NCI-H2171 treated with DMSO at 0.1 percent for 48 hours (cell line): ENCODE measurements at places on chromosomes 2 and 18.

DNA sequence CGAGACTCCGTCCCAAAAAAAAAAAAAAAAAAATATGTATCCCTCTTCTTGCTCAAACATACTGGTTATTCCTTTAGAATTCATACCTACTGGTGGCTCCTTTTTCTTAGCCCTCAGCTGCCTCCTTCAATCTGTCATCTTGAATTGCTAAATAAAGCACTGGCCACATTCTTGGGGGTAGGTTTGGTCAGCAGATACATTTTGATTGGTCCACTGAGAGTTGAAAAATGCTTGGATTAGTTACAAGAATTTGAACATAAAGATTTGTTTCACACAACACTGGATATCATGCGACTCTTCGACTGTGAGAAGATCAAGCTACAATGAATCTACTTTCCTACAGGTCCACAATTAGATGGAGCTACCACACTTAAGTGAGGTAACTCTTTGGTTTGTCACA, 906.1 kb upstream of the SLC39A10 start:
- no peak for DNase-seq

DNA sequence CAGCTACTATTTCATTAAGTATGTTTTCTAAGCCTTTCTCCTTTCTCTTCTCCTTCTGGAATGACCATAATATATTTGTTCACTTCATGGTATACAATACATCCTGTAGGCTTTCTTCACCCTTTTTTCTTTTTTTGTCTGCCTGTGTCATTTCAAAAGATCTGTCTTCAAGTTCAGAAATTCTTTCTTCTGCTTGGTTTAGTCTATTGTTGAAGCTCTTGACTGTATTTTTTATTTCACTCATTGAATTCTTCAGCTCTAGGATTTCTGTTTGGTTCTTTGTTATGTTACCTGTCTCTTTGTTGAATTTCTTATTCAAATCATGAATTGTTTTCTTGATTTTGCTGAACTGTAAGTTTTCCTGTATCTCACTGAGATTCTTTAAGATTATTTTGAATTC, 109.9 kb downstream of the TMEM131 start:
- no peak for DNase-seq

DNA sequence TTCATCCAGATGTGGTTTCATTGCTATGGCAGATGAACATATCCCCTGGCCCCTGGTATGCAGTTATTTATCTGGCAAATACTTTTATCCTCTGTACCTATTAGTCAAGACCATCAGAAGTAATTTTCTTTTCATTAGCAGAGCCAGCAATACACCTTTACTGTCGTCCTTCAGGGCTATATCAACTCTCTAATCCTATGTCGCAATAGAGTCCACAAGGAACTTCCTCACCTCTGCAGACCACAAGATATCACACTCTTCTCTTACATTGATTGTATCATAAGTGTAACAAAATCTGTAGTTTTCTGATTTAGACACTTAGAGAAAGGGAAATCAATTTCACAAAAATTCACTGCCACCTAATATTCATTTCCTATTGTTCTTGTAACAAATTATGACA, 252.9 kb upstream of the DCC start:
- no peak for DNase-seq

GRCh38 chr2:149908726-149909683, 321.4 kb upstream of the MMADHC start:
- peak; percentile 94 for DNase-seq

- no peak for DNase-seq
Measured at GRCh38 chr2:20439503-20439902, 7.4 kb upstream of the RHOB start.

DNA sequence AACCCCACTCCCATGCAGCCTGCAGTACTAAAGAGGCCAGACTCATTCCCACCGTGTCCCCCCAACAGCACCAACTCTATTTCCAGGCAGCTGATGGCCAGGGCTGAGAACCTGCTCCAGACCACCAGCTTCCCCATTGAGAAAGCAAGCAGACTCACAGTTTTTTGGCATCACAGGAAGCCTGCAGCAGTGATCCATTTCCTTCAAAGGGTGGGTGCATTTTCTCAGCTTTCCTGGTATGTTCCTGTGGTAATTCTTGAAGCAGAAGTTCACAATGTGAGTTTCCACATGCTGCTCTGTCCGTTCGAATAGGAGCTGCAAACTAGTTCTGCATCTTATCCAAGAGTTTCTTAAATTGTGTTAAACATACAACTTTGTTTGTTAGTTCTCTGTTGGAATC, 1249.6 kb upstream of the FAM98A start:
- DNase-seq = no peak

DNA sequence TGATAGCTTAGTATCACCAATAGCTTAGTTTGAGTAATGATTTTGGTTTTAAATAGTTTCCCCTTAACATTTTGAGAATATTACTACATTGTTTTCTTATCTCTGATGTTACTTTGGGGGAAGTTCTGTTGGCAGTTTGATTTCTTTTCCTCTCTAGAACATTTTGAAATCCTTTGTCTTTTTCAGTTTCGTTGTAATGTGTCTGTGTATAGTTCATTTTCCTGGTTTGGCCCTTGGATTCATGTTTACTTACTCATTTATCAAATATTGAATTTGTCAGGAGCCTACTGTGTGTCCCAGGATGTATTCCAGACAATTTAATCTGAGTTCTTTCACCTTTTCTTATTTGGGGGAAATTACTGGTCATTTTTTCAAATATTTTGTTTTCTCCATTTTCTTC, 16.7 kb downstream of the ANKRD12 start:
- no peak for DNase-seq
